Endothelial cell (in vitro differentiated cells): ENCODE measurements at places on chromosomes 11 and 22. TPM values are rescaled to one million over a fixed set of nuclear protein-coding genes. Genes with fewer than 3 reads are reported as not detected.

SLN gene
- total RNA-seq, result not detected

UBQLNL gene
- total RNA-seq, result 4.4 TPM

OR52N1 gene
- 13.6 TPM for total RNA-seq

CD59 gene
- total RNA-seq, result 101 TPM

PHF21B gene
- total RNA-seq, result 4.6 TPM

SORL1 gene
- total RNA-seq, result 4.6 TPM

SMIM38 gene
- total RNA-seq, result not detected

FLRT1 gene
- total RNA-seq, result not detected

PRR5 gene
- 40.5 TPM for total RNA-seq

ACRV1 gene
- total RNA-seq, result not detected

C11orf58 gene
- 125 TPM for total RNA-seq

RASD2 gene
- total RNA-seq, result not detected

ASPHD2 gene
- total RNA-seq, result 14.5 TPM

CHRM4 gene
- total RNA-seq, result not detected

ACTN3 gene
- 0.21 TPM for total RNA-seq

MADD gene
- 61.2 TPM for total RNA-seq

MIAT gene
- total RNA-seq, result 1.2 TPM

DTX4 gene
- total RNA-seq, result 29.4 TPM

PDE2A gene
- total RNA-seq, result 65.9 TPM

SAA2 gene
- total RNA-seq, result not detected

GLYATL1 gene
- total RNA-seq, result 2.0 TPM

PAMR1 gene
- total RNA-seq, result 0.82 TPM

ROM1 gene
- total RNA-seq, result 2.1 TPM
